ENCODE measurements at places on chromosomes 5 and 9. TPM values are rescaled to one million over a fixed set of nuclear protein-coding genes. Genes with fewer than 3 reads are reported as not detected.

The ADGRV1 gene
- 0.11 TPM for total RNA-seq

The DMRTA1 gene
- total RNA-seq, result 0.26 TPM

The CNTFR gene
- not detected for total RNA-seq

The FOXD4L4 gene
- 0.09 TPM for total RNA-seq

The SPATA31D4 gene
- total RNA-seq, result not detected

The ZDHHC21 gene
- 9.8 TPM for total RNA-seq

The NPR3 gene
- 0.26 TPM for total RNA-seq

The INSL6 gene
- not detected for total RNA-seq

The OGN gene
- total RNA-seq, result not detected

The LCNL1 gene
- total RNA-seq, result not detected

The SLC34A1 gene
- total RNA-seq, result not detected

The AHRR gene
- total RNA-seq, result 2.0 TPM

The TMEM174 gene
- total RNA-seq, result not detected

The CD72 gene
- total RNA-seq, result 0.11 TPM

The IL31RA gene
- total RNA-seq, result 0.11 TPM

The IL9 gene
- total RNA-seq, result not detected

The GTF3C4 gene
- 14.3 TPM for total RNA-seq

The RBM27 gene
- 22.9 TPM for total RNA-seq

The SLC24A2 gene
- not detected for total RNA-seq

The LECT2 gene
- total RNA-seq, result not detected

Measured in dermis lymphatic vessel endothelial cell (primary cell).